Germinal center (tissue), 1 donor: ENCODE measurements at places on chromosomes 5 and 9.
A peak's percentile ranks its signal among the peaks of the same experiment; 100 is the strongest.

- peak; percentile 43 for DNase-seq
Observed at GRCh38 chr5:1783216-1783554, 16.5 kb downstream of the MRPL36 start.

DNA sequence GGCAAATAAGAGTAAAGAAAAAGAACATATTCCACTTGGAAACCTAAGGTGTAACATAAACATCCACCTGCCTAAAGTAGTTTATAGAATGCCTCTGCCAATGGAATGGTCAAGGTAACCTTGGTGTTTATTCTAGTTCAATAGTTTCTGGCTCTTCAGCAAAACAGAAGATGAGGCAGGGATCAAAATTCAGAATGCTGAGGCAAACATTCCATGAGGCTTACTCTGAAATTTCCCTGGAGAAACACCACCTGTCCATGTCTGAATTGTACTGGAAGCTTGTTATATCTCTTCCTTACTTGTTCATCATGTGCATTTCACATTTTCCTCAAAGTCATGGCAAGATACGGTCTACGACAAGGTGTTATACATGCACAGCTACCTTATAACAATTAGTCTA lies 1862.4 kb upstream of the ACO1 start:
- DNase-seq, result no peak

- DNase-seq, result no peak
Observed at GRCh38 chr9:108727580-108728111, 128.1 kb downstream of the ACTL7B start.

DNA sequence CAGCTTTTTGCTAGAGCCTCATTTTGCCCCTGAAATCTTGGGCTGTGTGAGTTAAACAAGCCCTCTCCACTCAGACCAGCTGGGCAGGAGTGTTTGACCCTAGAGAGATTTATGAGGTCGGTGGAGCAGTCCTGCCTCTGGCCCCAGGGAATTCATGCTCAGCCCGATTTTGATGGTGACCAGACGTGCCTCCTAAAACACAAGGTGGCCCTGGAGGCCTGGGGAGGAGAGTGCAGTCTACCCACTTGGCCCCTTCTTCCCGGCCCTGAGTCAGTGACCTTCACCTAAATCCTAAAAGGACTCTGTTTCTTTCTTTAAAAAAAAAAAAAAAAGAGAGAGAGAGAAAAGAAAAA lies 86.6 kb upstream of the SAP30L start:
- no peak for DNase-seq

DNA sequence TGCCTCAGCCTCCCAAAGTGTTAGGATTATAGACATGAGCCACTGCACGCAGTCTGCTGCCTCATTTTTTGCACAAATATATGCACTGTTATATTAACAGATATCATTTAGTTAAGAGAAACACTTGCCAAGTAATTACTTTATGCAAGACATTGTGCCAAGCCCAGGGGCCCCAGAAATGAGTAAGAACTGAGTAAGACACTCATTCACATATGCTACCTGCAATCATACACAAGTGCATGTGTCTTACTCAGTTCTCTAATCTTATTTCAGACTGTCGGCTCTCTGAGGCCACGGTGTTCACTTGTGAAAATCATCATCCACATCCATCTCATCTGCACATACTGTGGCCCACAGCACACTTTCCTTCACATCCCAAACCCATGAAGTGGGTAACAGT lies 16.0 kb downstream of the TRAF1 start:
- no peak for DNase-seq

GRCh38 chr5:115657881-115658233 lies 32.0 kb upstream of the TMED7 start:
- DNase-seq, result no peak

- DNase-seq, result no peak
Observed at GRCh38 chr5:95621839-95622629, 2.1 kb downstream of the GPR150 start.

GRCh38 chr9:557601-558201 lies 283.8 kb upstream of the DMRT1 start:
- no peak for DNase-seq

DNA sequence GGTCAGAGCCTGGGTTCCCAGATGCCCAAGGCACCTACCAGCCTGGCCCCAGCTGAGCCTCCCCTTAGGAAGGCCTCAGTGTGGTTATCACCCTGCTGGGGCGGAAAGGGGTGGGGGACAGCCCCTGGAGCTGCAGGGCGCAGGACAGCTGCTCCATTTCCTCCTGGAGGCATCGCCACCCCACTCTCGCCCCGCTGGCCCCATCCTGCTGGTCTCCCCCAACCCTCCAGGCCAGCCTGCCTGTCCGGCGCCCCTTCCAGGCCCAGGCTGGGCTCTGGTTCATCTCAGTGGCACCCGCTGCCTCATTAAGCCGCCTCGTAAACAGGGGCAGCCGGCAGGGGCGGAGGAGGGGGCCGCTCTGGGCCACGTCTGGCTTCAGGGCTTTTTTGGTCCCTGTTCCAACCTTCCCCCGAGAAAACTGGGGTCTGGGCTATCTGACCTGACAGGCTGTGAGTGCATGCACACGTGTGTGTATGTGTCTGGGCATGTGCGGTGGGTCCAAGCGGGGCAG lies 30.8 kb upstream of the ENHO start:
- no peak for DNase-seq

DNA sequence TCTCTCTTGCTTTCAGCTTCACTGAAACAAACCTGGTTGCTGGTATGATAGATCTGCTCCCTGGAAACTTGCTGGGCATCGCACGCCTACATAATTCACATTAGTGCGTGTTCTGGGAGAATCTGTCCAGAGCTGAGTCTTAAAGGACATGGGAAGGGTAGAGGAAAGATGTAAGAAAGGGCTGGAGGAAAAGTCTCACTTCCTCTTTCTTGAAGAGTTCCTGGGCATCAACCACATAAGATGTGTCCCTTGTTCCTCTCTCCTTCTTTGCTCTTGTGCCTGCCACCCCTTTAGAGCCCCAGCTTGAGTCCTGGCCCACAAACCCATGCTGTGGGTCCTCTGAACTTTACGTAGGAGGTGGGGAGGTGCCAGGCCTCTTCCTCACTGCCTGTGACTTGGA lies 205.3 kb upstream of the PANK3 start:
- no peak for DNase-seq

GRCh38 chr9:76588316-76588715 lies 129.3 kb downstream of the GCNT1 start:
- no peak for DNase-seq
